ENCODE measurements at places on chromosomes 5 and 9.

GRCh38 chr5:177520916-177521513 is 4.3 kb upstream of the DDX41 start:
- no peak for DNase-seq

DNA sequence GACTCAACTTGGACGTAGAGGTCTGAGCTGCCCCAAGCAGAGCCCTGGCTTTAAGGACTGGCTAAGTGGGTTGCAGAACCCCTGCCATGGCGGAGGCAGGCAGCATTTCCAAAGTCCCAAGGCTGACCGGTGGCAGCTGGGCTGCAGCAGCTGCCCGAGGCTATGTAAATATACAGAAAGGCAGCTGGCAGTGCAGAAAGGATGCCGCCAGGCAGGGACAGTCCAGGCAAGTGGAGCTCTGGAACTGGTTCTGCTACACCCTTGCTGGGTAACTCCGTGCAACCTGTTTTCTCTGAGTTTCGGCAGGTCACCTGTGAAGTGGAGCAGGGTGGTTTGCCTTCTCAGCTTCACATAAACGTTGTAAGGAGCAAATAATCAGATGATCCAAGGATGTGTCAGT is 46.0 kb downstream of the SHB start:
- DNase-seq, result no peak

DNA sequence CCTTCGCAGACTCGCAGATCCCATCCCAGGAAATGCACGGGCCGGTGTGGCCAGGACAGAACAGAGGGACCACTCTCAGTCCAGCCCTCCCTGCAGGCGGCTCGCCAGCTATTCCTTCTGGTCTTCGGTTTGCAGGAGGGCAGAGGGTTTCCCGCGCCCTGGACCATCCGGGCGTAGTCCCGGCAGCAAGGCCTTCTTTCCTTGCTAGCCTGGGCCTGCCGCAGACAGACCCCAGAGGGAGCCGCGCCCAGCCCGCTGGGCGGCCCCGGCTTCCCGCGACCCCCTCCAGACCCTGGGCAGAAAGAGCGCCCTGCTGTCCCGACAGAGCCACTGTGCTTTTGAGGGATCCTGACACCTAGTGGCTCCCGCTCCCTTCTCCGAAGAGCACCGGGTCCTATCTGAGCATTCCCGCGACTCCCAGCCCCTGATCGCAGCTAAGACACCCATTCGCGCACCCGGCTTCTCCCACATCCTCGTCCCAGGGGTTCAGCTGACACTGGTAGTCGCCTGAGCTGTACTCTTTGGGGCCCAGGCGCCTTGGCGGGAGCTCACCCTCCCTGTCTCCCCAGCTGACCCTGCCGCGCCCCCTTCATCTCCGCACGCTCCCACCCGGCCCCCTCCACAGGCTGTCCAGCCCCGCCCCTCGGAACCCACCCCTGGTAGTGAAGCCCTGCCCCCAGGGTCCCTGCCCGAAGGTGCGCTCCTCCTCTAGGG is 1.1 kb downstream of the CFAP90 start:
- DNase-seq, result no peak

DNA sequence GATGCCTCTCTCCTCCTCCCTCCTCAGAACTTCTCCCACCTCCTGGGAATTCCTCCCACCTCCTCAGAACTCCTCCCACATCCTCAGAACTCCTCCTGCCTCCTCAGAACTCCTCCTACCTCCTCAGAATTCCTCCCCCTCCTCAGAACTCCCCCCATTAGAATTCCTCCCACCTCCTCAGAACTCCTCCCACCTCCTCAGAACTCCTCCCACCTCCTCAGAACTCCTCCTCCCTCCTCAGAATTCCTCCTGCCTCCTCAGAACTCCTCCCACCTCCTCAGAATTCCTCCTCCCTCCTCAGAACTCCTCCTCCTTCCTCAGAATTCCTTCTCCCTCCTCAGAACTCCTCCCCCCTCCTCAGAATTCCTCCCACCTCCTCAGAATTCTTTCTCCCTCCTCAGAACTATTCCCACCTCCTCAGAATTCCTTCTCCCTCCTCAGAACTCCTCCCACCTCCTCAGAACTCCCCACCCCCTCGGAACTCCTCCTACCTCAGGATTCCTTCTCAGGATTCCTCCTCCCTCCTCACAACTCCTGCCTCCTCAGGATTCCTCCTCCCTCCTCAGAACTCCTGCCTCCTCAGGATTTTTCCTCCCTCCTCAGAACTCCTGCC is 23.9 kb downstream of the SLC46A2 start:
- peak; percentile 76 for DNase-seq

GRCh38 chr9:101326501-101326900 is 58.3 kb downstream of the BAAT start:
- DNase-seq, result no peak
